Brain pericyte (primary cell): ENCODE measurements at places on chromosomes 5 and 9.

GRCh38 chr5:178425621-178426068 is 164.5 kb downstream of the COL23A1 start:
- no peak for DNase-seq

DNA sequence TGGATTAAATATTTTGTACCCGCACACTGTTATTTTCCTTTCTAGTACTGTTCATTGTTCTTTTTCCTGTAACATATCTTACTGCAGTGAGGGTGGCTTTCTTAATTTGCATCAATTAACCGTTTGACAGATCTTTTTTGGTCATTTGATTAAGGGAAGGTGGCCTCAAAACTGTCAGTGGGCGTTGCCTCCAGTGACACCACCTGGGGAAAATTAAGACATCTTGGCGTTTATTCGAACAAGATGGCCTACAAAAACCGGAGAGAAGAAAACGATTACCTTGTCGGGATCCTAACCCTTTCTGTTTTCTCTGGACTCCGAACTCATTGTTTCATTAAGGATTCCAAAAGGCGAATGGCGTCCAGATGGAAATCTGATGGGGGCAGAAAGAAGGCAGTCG is 2.0 kb downstream of the BASP1 start:
- DNase-seq = no peak

DNA sequence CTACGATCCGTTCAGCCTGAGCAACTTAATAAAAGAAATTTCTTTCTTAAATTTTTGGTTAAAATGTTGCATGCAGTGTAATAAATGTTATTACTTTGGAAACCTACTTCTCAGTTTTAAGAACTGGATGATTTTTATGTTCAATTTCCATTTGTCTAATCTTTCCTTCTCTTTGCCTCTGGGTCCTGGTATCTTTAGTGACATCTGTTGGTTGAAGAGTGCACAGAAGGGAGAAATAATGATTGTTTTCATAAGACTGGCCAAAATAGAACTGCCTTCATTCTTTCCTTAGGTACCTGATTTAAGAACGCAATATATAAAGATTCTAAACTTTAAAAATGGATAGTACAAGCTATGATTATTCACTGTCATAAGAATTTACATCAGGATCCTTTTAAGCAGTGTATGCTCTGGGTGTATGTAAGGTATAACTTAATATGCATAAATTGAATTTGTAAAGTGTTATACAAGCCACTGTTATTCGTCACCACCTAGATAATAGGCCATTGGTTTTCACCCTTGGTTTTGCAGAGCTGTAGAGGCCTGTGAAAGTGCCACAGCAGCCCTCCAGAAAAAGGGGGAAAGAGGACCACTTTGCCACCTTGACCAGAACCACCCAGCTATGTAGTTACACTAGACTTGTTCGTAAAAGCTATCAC is 82.8 kb upstream of the TLX3 start:
- DNase-seq = no peak

GRCh38 chr9:12922224-12922866 is 147.5 kb downstream of the LURAP1L start:
- no peak for DNase-seq
